ENCODE measurements at places on chromosomes 12 and 14.

GRCh38 chr12:120466560-120467315 is 2.8 kb downstream of the SRSF9 start:
- peak; percentile 24 for DNase-seq

GRCh38 chr14:65170318-65170717 is 68.0 kb upstream of the MAX start:
- DNase-seq = no peak

DNA sequence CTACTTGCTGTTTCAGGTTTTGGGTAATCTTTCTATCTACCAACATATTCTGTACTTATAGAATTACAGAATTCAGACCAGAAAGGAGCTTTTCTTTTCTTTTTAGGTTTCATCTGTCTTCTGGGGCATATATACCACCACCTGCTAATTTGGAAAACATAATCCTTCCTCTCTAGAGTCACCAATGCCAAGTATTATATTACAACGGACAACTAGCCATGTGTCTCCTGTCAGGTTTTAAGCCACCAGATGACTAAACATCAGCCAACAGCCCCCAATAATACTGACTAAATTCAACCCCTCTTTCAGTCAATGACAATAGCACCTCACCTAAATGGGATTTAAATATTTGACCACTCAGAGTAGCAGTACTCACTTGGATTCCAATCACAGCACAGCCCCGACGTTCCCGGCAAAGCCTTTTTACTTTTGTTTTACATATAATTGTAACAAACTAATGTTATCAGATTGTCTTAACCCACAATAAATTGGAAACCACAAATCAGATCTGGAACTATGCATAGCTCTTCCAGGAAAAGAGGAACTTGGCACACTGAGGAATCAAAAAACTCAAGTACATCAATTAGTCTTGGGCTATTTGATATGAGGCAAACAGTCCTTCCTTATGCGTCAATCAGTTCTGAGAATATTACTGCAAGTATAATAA is 13.5 kb downstream of the SLC11A2 start:
- DNase-seq = no peak

- no peak for DNase-seq
Observed at GRCh38 chr14:20614038-20614840, 23.1 kb upstream of the RNASE12 start.

DNA sequence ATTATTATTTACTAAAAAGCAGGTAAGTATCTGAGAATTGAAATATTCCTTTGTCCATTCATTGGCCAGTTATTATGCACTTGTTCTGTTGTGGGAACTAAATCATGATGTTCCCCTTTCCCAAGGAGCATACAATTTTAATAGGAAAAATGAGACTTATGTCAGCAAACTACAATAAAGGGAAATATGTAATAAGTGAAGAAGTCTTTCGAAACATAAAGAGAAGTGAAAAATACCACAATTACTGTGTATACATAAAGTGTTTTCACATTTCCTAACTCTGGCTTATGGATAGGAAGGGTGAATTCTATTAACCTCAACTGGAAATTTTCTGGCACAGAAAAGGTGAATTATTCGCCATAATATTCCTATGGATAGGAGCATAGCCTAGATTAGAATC is 78.4 kb upstream of the DNM1L start:
- no peak for DNase-seq

DNA sequence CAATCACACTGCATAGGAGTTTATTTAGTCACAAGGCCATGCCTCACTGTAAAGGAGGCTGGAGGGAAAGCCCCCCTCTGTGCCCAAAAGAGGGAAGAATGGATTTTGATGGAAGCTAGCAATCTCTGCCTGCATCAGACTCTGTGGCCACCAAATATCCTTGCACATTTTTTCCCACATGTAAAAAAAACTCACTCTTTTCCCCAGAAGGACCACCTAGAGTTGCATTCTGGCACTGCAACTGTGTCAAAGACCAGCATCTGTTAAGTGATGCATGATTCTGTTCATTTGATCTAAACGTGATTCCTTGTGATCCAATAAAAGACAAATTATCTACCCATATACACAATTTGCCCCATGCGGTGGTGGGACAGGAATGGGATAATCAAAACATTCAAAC is 8.0 kb downstream of the RHOJ start:
- no peak for DNase-seq

Data from stimulated activated CD4-positive, alpha-beta T cell treated with anti-CD3 and anti-CD28 coated beads, Interleukin-1b, Interleukin-23, amount 100 ng/mL, for 4 hours (primary cell).